ENCODE measurements at places on chromosomes 6 and 20.

DNA sequence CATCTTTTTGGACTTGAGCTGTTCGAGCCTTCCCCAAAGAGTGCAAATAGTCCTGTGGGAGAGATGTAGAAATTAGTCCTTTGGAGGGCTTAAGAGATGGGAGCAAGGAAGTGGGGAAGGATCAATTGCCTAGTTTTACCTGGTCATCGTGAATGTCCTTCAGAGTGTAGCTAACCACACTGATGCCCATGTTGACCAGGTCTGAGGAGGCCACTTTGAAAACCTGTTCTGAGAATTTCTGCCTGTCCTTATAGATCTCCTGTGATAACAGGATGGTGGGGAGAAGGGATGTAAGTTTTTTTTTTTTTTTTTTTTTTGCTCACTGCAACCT lies 2.0 kb downstream of the FLOT1 start:
- no peak for DNase-seq

- peak; percentile 56 for DNase-seq
Measured at GRCh38 chr6:14660806-14661579, 543.4 kb downstream of the CD83 start.

GRCh38 chr6:150981095-150981494 lies 115.6 kb downstream of the MTHFD1L start:
- DNase-seq = no peak

DNA sequence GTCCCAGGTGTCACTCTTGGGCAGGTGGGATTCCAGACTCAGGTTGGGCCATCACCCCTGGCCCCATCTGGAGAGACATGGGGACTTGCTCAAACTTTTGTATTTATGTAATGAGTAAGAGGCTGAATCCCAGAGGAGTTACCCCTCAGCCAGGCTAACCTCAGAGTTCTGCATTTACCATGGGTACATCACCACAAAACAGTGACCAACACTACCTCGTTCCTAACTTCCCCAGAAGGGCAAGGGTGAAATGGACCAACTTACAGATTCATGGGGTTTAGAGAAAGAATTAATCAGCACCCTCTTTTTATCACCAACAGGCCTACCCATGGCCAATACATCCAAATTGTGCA lies 259.9 kb upstream of the MARCKS start:
- no peak for DNase-seq

- peak; percentile 80 for DNase-seq
Measured at GRCh38 chr20:62642666-62643520, 590 bp downstream of the SLCO4A1 start.

GRCh38 chr6:127791779-127792528 lies 108.9 kb downstream of the THEMIS start:
- no peak for DNase-seq

- no peak for DNase-seq
Measured at GRCh38 chr20:9149796-9150195, 80.9 kb downstream of the PLCB4 start.

DNA sequence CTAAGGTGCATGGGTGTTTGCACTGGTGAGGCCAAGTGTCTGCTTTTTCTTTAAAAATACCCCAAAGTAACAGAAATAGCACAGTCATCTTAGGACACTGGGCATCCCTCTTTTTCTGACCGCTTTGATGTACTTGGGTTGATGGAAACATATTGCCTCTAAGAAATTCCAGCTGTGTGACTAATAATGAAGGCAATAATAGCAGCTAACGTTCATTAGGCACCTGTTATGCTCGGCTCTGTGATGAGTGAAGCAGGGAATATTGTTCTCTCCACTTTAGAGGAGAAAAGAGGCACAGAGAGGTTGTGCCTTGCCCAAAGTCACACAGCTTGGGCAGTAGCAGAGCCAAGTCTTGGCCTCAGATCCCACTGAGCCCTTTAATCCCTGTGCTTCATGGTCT lies 100.7 kb downstream of the F13A1 start:
- no peak for DNase-seq

DNA sequence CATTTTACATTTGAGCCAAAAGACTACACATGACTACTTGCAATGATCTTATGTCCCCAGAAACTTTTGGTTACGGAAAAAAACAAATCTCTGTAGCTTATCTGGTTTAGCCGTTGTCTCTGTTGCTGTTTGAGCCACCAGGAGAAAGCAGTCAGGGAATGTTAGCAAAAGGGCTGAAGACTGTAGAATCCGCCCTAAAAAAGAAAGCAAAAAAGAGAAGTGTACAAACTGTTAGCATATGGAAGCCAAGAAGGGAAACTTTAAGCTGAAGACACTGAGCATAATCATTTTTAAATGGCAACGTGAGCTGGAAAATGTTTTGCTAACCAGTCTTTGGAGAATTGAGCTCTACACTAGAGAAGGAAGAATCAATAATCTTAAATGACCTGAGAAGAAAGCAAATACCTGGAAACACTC lies 69.9 kb upstream of the MYLIP start:
- DNase-seq = no peak
